NCI-H226 (cell line): ENCODE measurements at places on chromosomes 16 and 17.
A peak's percentile ranks its signal among the peaks of the same experiment; 100 is the strongest.

DNA sequence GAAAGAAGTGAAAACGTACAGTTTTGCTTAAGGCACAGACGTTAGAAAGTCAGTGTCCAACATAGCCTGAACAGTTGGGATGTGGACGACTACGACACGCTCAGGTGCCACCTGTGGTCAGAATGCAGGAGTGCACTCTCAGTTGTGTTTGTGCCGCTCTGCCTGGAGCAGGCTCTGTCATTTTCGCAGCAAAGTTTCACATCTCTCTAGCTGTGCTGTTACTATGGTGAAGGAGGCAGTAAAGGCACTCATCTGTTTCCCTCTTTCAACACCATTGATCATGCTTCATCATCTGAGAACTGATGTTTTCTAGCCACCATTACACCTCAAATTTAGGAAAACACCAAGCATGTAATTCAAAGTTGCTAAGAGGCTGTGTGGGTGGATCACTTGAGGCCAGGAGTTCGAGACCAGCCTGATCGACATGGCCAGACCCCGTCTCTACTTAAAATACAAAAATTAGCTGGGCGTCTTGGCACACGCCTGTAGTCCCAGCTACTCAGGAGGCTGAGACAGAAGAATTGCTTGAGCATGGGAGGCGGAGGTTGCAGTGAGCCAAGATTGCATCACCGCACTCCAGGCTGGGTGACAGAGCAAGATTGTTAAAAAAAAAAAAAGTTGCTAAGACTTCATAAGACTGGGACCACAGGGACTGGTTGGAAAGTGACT, 44.9 kb upstream of the DNAJA2 start:
- no peak for DNase-seq

DNA sequence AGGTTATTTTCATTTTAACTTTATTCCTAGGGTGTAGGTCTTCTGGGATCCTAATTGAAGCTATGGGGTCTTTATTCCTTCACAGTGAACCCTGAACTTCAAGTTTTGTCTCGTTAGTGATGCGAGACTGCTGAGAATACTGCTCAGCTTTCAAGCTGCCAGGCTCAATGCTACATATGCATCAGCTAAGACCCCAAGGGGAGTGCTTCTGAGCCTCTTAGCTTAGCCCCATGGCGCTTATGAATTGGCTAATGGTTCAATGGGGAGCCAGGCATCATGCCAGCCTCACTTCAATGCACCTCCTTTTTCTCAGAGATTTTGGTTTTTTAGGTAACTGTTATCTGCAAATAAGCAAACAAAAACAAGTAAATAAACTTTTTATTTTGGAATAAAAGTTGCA, 94.1 kb upstream of the SIAH1 start:
- no peak for DNase-seq

GRCh38 chr16:89179148-89179484, 7.6 kb downstream of the CDH15 start:
- DNase-seq, result no peak

- DNase-seq, result no peak
Observed at GRCh38 chr17:4177806-4178205, 34.8 kb downstream of the CYB5D2 start.

DNA sequence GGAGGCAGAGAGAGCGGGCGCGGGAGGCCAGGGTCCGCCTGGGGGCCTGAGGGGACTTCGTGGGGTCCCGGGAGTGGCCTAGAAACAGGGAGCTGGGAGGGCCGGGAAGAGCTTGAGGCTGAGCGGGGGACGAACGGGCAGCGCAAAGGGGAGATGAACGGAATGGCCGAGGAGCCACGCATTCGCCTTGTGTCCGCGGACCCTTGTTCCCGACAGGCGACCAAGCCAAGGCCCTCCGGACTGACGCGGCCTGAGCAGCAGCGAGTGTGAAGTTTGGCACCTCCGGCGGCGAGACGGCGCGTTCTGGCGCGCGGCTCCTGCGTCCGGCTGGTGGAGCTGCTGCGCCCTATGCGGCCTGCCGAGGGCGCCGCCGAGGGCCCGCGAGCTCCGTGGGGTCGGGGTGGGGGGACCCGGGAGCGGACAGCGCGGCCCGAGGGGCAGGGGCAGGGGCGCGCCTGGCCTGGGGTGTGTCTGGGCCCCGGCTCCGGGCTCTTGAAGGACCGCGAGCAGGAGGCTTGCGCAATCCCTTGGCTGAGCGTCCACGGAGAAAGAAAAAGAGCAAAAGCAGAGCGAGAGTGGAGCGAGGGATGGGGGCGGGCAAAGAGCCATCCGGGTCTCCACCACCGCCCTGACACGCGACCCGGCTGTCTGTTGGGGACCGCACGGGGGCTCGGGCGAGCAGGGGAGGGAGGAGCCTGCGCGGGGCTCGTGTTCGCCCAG, 1.2 kb upstream of the CBX4 start:
- DNase-seq, result no peak

- DNase-seq, result no peak
Observed at GRCh38 chr16:12752159-12752558, 51.5 kb downstream of the CPPED1 start.

GRCh38 chr17:48555258-48556228, 10.6 kb upstream of the HOXB2 start:
- DNase-seq, result peak; percentile 79

DNA sequence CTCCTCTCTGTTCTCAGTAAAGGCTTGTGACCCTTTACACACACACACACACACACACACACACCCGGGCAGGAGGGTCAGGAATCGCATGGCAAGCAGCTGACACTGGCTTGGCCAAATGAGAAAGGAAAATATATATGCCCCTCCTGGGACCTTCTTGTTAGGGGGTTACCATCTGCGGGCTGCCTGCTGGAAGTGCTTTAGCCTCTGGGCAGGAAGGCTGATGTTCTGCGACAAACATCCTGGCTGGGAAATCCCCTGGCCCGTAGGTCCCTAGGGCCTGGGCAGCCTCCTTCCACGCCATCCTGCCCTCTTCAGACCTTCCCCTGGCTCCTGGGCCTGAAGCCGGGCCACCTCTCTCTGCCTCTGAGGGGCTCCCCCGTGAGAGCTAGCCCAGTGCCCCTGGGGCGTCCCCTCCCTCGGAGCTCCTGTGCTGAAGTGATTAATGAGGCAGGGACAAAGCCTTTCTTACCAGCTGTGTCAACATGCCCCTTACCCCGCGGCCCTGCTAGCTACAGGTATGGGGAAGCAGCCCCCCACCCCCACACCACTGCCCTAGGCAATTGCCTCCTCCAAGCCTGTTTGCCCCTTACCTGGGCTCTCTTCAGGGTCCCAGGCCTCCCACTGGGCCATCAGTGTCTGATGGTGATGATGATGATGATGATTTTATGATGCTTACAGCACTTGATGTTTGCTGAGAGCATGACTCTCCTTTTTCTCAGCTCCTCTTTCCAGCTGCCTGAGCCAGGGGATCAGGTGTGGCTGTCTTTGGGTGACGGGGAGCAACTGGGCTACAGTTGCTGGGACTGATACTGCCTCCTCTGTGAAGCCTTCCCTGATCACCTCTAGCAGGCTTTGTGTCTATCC, 32.8 kb upstream of the ETV4 start:
- peak; percentile 43 for DNase-seq

- DNase-seq, result no peak
Observed at GRCh38 chr17:81392909-81393654, 2.2 kb upstream of the BAHCC1 start.

DNA sequence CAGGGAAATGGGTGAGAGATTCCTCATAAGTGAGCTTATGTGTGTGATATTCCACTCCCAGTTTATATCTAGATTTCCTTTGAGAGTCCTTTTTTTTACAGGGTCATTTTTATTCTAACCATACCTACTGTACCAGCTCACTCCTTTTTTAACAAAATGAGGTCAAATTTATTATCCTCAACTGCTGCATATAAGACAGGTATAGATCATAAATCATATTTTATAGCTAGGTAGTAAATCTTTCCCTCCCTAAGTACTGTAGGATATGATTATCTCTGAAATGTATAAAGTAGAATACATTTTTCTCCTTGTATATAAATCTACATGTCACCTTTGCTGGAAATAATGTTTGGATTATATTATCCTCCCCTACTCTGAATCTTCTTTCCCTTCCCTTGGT, 31.5 kb downstream of the AP2B1 start:
- DNase-seq, result no peak

GRCh38 chr17:3794557-3795389, 6.2 kb downstream of the ITGAE start:
- DNase-seq, result no peak

DNA sequence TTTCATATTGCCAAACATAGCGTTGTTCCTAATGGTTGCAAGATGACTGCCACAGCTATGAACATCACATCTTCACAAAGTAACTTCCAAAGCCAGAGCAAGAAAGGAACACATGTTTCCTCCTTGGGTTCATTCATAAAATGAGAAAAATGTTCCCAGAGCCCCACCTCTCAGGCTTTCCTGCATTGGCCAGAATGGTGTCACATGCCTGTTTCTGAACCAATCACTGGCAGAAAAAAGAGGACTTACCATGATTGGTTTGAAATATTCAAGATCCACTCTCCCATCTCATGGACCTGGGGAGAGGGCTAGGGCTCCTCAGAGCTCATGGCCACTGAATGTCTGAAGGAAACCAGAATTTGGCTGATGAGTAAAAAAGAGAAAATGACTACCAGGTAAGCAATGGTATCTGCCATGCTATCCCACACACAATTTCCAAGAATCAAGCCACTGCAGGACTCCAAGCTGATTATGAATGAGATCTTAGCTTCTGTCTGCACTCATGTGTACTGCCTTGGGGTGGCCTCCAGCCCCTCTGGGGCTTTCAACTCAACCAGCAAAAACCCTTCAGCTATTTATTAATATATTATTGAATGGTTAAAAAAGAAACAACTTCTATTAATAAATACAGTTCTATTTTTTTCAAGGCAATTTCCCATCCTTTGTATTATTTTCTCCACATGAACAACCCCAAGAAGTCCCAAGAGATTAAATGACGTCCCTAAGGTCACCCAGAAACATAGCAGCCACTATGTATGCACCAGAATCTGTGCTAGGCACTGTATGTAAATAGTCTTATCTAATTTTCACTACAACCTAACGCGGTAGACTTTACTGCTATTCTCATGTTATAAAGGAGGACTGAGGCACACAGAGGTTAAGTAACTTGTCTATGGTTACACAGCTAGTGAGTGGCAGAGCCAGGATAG, 61.4 kb upstream of the TMC5 start:
- no peak for DNase-seq

GRCh38 chr17:65277576-65277975, 140.4 kb downstream of the RGS9 start:
- DNase-seq, result no peak

GRCh38 chr17:14972844-14973243, 292.3 kb downstream of the PMP22 start:
- DNase-seq, result no peak

GRCh38 chr16:15907863-15908478, 19.6 kb upstream of the CEP20 start:
- DNase-seq, result peak; percentile 50

DNA sequence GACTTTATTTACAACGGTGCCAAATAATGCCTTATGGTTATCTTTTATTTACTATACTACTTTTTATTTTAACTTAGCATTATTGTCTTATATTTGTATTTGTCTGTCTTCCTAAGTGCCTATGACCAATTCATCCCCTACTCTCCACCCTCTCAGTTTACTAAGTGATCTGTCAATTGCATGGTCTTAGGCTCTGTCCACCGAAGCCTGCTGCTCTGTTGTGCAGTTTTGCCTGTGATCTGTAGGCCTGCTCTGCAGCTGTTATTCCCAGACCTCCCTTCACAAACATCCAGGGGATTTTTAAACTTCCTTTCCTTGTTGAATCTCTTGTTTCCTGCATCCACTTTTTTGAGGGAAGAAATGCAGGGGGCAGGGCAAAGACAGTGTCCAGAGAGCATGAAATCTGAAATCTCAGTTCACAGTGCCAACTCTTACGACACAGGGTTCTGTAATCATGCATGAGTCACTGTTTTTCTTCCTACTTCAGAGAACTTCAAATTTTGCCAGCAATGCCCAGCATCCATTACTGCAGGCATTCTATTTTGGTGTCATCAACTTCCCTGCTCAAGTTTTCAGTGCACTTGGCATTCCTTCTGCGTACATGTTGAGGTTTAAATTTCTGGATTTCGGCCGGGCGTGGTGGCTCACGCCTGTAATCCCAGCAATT, 11.4 kb downstream of the SLFN5 start:
- DNase-seq, result peak; percentile 97

DNA sequence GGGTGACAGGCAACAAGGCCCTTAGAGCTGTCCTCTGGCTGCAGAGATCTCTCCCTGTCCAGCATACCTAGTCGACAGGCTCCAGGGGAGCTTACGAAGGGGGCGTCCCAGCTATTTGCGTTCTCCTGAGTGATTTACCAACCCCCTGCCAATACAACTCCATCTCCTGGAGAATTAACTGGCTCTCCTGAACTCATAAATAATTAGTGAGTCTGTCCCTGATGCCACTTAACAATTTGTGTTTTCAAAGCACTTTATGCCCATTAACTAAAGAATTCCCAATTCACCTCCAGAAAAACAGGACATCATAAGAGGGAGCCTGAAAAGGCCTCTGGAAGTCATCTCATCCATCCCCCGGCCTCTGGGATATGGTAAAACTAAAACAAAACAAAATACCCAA, 26.7 kb downstream of the SDK2 start:
- DNase-seq, result no peak

- DNase-seq, result peak; percentile 86
Observed at GRCh38 chr17:79836972-79837887, 2.0 kb downstream of the CBX4 start.

DNA sequence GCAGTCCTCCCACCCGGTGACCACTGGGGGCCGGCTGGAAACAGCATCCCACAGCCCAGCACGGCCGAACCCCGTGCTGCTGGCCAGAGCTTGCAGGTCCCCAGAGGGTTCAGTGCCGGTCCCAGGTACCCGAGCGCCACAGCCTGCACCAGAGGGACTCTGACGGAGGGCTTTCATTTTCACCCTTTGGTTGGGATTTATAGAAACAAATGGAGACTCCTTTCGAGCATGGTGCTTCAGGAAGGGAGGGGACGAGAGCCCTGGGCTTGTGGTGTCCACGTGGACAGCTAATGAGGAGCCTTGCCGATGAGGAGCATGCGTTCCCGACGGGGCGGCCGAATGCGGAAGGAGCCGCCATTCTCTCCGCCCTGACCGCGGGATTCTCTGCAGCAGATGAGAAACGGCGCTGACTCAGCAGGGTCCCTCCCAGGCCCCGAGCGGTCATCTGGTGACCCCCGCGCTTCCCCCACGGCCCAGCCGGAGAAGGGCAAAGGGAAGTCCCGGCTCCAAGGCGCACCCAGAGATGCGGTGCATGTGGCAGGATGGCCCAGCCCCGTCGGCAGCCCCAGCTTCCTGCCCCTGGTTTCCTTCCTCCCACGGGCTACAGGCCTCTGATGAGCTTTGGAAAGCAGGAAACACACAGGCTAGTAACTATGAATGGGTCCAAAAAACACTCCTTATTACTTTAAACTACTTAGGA, 9.8 kb downstream of the SLC38A10 start:
- DNase-seq, result no peak

- no peak for DNase-seq
Observed at GRCh38 chr16:72508191-72508590, 336.2 kb upstream of the PMFBP1 start.

DNA sequence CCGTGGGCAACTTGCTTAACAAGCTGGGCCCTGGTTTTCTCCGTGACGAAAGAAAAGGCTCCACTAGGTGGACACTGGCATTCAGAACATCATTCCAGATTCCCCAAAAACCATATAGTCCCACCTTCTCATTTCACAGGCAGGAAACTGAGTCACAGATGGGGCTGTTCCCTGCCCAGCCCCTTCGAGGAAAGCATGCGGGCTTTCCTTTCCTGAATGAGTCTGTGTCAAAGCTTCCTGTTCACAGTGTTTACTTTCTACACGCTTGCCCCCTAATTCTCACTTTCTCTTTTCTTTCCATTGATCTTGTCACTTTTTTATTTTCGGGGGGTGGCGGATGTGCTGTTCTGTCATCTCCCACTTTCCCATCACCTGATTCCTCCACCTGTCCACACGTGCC, 10.3 kb upstream of the LGALS9 start:
- DNase-seq, result no peak
